Fibroblast of villous mesenchyme (primary cell): ENCODE measurements at places on chromosomes 16 and 17. TPM values are rescaled to one million over a fixed set of nuclear protein-coding genes. Genes with fewer than 3 reads are reported as not detected.

DNA sequence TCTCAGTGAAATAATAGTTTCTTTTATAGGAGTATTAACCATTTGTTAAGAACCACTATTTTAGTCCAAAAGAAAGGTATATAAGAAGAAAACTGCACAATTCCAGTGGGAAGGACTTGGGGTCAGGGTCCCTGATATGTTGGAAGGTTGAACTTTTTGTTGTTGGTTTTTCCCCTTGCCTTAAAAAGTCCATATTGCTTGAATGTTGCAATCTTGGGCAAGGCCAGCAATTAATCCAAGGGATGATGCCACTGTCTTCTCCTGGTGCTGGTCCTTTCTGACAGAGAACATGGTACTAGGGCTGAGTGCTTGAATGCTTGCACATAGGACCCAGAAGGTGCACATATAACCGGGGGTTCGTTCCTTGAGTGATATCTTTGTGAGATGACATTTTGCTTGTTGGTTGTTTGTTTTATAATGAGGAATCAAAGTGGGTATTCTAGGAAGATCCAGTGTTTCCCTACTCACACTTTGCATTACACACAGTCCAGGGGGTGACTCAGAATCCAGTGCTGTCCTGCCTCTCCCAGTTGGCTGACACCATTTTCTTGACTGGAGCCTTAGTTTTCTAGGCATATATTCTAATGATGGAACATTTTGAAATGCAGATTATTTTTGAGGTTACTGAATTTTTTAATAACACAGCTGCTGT is 54.9 kb downstream of the SIAH1 start:
- no peak for DNase-seq

DNA sequence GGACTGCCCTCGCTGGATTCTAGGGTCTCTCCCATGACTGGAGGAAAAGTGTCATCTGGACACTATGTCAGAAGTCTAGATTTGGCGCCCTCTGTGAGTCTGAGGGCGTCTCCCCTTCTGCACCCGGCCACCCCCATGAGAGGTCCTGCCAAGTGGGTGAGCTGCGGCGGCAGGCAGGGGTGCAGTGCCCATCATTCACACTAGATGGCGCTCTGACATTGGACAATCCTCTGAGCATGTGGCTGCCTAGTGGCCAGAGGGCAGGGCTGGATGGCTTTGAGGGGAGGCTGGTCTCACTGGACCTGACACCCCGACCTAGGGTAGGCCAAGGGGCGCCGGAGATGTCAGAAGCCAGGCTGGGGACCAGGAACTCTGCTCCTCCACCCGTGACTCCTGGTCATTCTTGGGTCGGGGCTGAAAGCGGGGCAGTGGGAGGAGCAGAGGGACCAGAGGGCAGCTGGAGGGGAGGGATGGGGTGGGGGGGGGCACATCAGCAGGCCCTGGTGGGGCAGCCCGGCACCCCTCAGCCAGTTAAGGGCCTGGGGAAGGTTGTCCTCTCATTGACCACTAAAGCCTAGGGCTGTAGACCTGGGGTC is 28.0 kb downstream of the MRM1 start:
- peak; percentile 59 for DNase-seq

DNA sequence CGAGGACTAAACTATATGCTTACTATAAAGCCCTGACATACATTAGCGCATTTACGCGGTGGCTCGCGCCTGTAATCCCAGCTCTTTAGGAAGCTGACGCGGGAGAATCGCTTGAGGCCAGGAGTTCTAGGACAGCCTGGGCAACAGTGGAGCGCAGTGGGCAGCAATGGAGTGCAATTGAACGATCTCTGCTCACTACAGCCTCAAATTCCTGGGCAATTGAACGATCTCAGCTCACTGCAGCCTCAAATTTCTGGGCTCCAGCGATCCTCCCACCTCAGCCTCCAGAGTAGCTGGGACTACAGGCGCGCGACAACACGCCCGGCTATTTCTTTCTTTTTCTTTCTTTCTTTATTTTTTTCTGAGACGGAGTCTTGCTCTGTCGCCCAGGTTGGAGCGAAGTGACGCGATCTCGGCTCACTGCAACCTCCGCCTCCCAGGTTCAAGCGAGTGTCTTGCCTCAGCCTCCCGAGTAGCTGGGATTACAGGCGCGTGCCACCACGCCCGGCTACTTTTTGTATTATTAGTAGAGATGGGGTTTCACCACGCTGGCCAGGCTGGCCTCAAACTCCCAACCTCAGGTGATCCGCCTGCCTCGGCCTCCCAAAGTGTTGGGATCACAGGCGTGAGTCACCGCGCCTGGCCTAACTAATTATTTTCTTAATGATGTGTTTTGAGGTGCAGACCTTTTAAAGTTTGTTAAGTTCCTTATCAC is 506 bp upstream of the COG7 start:
- no peak for DNase-seq

DNA sequence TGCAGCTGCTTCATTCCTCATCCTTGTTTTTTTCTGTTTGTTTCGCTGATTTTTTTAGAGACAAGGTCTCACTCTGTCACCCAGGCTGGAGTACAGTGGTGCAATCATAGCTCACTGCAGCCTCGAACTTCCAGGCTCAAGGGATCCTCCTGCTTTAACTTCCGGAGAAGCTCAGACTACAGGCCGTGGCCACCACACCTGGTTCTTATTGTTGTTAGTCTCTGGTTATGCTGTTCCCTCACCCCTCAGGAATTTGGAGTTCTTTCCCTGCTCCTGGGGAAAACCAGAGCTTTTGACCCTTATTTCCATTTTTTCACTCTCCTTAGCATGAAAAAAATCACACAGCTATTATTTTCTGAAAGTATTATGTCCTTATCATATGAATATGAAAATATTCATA is 1.8 kb downstream of the ODF4 start:
- DNase-seq, result no peak

DNA sequence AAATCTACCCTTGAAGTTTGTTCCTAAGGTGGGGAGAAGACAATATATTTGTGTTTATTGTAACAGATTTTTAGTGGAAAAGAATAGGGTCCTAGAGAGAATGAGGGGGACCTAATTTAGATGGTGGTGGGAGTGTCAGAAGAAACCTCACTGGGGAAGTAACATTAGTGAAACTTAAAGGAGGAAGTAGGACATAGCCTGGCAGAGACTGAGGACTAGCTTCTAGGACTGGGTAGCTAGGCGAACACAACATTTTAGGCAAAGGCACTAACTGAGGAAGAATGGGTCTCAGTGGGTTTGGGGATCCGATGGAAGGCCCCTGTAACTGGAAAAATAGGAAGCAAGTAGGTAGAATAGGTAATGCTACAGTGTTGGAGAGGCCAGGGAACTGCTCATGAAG is 4.2 kb upstream of the ARL2BP start:
- DNase-seq, result no peak

- peak; percentile 16 for DNase-seq
Measured at GRCh38 chr16:49755313-49755620, 100.6 kb downstream of the ZNF423 start.

Gene NKD1
- under 0.01 TPM in 1 of 2 replicates, not detected in the other for total RNA-seq

Gene C1QTNF1
- 28.3 and 63.5 TPM in 2 replicates for total RNA-seq
